ENCODE measurements at places on chromosomes 7 and 10.

DNA sequence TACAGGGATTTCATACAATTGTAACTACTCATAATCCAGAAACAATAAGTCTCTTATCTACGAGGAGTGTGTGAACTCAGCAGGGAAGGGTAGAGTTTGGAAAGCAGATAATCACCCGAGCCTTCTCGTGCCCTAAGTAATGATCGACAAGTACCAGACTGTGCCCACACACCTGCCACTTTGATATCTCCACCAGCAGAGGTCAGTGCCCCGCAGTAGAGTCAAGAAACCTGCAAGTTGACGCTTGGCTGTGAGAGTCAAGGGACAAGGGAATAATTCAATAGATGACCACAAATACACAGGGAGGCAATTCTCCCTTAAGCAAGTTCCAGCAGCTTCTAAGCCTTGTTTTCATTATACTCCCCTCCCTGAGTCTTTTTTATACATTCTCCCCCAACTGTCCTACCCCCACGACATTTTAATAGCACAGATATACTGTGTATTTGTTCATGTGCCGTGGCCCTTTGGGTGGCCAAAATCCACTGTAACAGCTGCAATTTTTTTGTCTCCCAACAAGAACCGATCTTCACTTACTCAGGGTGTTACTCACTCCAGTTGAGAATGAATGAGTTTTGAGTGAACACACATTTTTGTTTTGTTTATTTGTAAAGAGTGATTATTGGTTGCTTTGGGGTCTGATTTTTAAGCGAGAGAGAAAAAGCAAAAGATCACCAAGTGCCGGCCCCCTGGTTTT is 106.9 kb upstream of the RHEB start:
- peak; percentile 43 for DNase-seq

DNA sequence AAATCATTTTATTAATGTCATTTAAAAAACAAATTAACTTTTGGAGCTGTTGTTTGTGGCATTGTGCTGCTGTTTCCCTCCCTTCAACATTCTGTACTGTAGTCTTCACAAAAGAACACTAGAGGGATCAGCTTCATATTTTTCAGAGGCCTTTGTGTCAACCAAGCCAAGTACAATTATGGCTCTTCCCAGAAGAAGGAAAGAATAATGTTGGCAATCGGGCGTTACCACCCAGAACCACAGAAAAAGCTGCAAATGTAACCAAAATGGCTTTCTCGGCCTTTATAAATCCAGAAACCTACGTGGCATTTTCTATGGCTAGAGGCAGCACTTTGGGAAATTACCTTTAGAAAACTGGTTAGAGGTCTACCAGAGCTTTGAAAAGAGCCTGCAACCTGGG is 98.8 kb upstream of the COL1A2 start:
- DNase-seq, result no peak

GRCh38 chr7:155917836-155918430 is 105.7 kb upstream of the SHH start:
- DNase-seq, result no peak

DNA sequence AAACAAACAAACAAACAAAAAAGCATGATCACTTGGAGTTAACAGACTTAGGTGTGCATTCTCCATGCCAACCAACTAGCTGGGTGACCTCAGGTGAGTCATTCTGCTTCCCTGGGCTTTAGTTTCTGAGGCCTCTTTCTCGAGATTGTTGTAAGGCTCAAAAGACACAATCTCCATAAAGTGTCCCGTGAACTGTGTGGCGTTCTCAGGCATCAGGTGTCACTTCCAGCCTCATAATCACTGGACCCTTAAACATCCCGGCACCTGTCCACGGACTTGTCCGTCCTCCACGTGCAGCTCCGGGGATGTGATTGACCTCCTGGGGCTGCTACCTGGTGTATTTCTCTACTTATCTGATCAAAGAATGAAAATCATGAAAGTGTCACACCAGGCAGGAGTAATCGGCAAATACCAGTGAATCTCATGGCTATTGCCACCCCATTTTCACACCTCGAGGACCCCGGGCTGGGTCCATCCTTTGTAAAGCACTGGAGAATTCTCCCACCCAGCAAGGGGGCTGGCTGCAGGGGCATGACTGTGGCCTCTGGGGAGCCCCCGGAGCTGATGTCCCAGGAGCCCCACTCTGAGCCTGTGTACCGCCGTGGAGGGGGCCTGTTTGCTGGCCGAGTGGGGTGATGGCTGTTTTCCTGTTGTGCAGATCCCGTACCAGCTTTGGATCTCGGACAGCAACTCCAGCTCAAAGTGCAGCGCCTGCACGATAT is 189.8 kb upstream of the SH2B2 start:
- no peak for DNase-seq

GRCh38 chr10:55146032-55146431 is 345.0 kb upstream of the PCDH15 start:
- DNase-seq, result no peak

DNA sequence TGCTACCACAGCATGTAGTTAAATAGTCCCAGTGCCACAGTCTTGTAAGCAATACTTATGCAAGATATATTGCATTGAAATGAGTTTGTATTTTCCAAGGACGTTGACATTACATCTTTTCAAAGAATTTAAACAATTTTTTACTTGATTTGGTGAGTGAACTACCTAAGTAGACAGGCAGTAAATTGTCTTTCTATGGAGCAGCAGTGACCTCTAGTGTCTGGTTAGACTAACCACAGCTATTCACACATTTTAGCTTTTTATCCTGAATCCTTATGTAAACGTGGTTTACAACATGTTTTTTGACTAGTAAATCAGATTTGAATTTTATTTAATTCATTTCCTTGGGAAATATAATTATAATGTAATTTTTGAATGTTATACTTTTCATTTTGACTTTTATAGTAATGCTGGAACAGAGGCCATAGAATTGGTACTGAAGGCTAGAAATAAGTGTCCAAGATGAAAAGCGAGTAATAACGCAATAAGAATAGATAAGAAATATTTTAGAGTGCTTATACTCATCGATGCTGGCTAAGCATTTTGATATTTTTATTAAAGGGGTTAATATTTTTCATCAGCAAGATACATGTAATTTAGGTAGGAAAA is 5.6 kb downstream of the LRRTM3 start:
- no peak for DNase-seq

DNA sequence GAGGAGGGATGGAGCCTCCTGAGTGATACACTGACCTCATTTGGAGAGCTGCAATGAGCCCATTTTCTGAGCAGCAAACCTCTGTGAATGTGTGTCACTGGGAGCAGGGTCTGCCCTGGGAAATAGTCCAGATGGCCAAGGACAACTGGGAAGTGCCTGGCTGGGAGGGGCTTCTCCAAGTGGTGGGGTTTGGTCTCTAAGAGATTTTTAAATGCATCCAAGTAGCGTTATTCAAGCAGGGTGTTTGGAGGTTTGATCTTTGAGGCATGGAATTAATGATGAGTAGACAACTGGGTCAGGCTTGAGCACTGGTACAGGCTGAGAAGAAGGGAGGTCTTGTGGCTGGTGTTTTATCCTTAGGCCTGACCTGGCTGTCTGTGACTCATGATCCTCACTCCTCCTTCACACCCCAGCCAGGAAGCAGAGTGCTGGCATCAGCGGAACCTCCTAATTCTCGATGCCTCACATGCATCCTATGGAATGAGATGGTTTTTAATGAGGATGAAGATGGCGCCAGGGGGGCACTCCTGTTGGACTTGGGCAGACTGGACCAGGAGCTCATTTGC is 3.3 kb downstream of the GOLGA7B start:
- DNase-seq, result no peak

- no peak for DNase-seq
Observed at GRCh38 chr7:130491841-130492522, at the start of gene MEST. Gene MEST, plus strand, starts transcription at chr7:130492085. Its CDS starts 229 bp downstream, at chr7:130492314.

- DNase-seq, result no peak
Observed at GRCh38 chr10:30929901-30930520, 101.7 kb downstream of the ZNF438 start.

Measured in activated CD4-positive, alpha-beta T cell treated with anti-CD3 and anti-CD28 coated beads for 48 hours (primary cell).